ENCODE measurements at places on chromosomes 16 and 17.
A peak's percentile ranks its signal among the peaks of the same experiment; 100 is the strongest.

GRCh38 chr16:83113811-83114210, 487.0 kb downstream of the CDH13 start:
- no peak overlapping the region for H3K27ac ChIP-seq
- H3K4me1 ChIP-seq, result peaks cover 19% of the 10 kb centered on the region
- no peak overlapping the region for H3K4me3 ChIP-seq
- no peaks in the 10 kb centered on the region for H3K27me3 ChIP-seq
- H3K36me3 ChIP-seq, result no peaks in the 10 kb centered on the region

- H3K36me3 ChIP-seq, result peaks cover 42% of the 10 kb centered on the region
- no peak for DNase-seq
- no peak overlapping the region for H3K4me3 ChIP-seq
- no peaks in the 10 kb centered on the region for H3K27me3 ChIP-seq
Measured at GRCh38 chr17:35132099-35132498, 10.0 kb downstream of the NLE1 start.

GRCh38 chr17:41932816-41933389, 2.5 kb downstream of the ODAD4 start:
- H3K27ac ChIP-seq, result no peak overlapping the region
- no peaks in the 10 kb centered on the region for H3K27me3 ChIP-seq
- no peak overlapping the region for H3K4me3 ChIP-seq
- no peaks in the 10 kb centered on the region for H3K36me3 ChIP-seq
- peaks cover 6% of the 10 kb centered on the region for H3K4me1 ChIP-seq
- DNase-seq, result no peak

GRCh38 chr16:23385441-23385840, 67.5 kb downstream of the COG7 start:
- no peak overlapping the region for H3K4me3 ChIP-seq
- H3K36me3 ChIP-seq, result no peaks in the 10 kb centered on the region
- H3K27me3 ChIP-seq, result no peaks in the 10 kb centered on the region

- DNase-seq, result peak; percentile 54
- no peak overlapping the region for H3K4me3 ChIP-seq
Measured at GRCh38 chr17:58096892-58097291, 13.7 kb downstream of the DYNLL2 start.

GRCh38 chr17:48483471-48484131, 47.2 kb downstream of the HOXB1 start:
- peak; percentile 26 for DNase-seq
- no peak overlapping the region for H3K4me3 ChIP-seq
- H3K27me3 ChIP-seq, result peaks cover 5% of the 10 kb centered on the region
- no peaks in the 10 kb centered on the region for H3K36me3 ChIP-seq
- no peaks in the 10 kb centered on the region for H3K4me1 ChIP-seq

GRCh38 chr17:78013683-78014467, 55.4 kb downstream of the TNRC6C start:
- no peaks in the 10 kb centered on the region for H3K27me3 ChIP-seq
- H3K4me3 ChIP-seq, result no peak overlapping the region
- peak; percentile 83 for DNase-seq
- peaks cover 3% of the 10 kb centered on the region for H3K4me1 ChIP-seq
- H3K27ac ChIP-seq, result peak overlapping the region; percentile 17
- peaks cover 10% of the 10 kb centered on the region for H3K36me3 ChIP-seq

- no peak overlapping the region for H3K4me3 ChIP-seq
- H3K4me1 ChIP-seq, result no peaks in the 10 kb centered on the region
- H3K27me3 ChIP-seq, result no peaks in the 10 kb centered on the region
- H3K36me3 ChIP-seq, result no peaks in the 10 kb centered on the region
Measured at GRCh38 chr16:12291989-12292759, 315.6 kb downstream of the SNX29 start.

GRCh38 chr16:72406390-72406789, 234.4 kb upstream of the PMFBP1 start:
- H3K36me3 ChIP-seq, result no peaks in the 10 kb centered on the region
- H3K4me1 ChIP-seq, result peaks cover 13% of the 10 kb centered on the region
- DNase-seq, result no peak
- H3K27ac ChIP-seq, result no peak overlapping the region
- no peak overlapping the region for H3K4me3 ChIP-seq

GRCh38 chr17:39529455-39529854, 68.2 kb downstream of the CDK12 start:
- H3K4me1 ChIP-seq, result no peaks in the 10 kb centered on the region
- DNase-seq, result no peak
- H3K4me3 ChIP-seq, result no peak overlapping the region
- no peak overlapping the region for H3K27ac ChIP-seq

- H3K27ac ChIP-seq, result peak overlapping the region; percentile 30
- H3K27me3 ChIP-seq, result no peaks in the 10 kb centered on the region
- H3K36me3 ChIP-seq, result no peaks in the 10 kb centered on the region
- DNase-seq, result no peak
- no peak overlapping the region for H3K4me3 ChIP-seq
Measured at GRCh38 chr16:20866145-20866772, 33.9 kb downstream of the DCUN1D3 start.

DNA sequence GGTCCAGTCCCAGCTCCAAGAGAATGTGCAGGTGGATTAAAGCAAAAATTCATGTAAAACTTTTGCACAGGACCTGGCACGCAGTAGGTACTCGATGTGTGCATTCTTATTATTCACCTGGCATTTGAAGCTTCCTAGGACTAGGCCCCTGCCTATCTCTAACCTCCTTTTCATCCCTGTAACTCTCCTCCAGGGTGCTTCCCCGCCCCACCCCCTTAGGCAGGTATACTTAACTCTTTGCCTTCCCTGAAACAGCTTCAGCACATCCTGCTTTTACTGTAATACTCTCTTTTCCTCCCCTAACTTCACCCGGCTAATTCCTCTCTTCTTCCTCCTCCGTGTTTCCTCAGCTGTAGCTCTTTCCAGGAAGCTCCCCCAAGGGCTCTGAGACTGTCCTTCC, 54.8 kb downstream of the CDK5R1 start:
- no peaks in the 10 kb centered on the region for H3K27me3 ChIP-seq
- H3K4me1 ChIP-seq, result peaks cover 33% of the 10 kb centered on the region
- peak overlapping the region; percentile 51 for H3K27ac ChIP-seq
- no peak overlapping the region for H3K4me3 ChIP-seq
- DNase-seq, result peak; percentile 57

DNA sequence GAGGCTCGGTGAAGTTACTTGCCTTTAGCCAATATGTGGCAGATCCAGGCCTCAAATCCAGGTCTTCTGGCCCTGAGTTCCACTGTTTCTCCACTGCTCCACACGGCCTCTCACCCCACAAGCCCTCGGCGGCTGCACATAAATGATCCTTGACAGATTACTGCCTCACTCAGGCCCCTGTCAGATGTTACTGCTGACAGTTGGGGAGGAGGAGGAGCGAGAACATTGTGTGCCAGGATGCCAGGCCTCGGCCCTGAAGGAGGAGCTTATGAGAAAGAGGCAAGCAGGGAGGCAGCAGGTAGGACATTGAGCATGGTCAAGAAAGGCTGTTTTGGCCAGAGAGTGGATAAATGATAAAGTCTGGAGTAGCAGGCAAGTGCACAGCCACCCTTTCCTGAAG, 88.6 kb downstream of the RAB11FIP4 start:
- DNase-seq, result no peak
- no peak overlapping the region for H3K4me3 ChIP-seq
- no peaks in the 10 kb centered on the region for H3K36me3 ChIP-seq
- no peak overlapping the region for H3K27ac ChIP-seq
- no peaks in the 10 kb centered on the region for H3K27me3 ChIP-seq

DNA sequence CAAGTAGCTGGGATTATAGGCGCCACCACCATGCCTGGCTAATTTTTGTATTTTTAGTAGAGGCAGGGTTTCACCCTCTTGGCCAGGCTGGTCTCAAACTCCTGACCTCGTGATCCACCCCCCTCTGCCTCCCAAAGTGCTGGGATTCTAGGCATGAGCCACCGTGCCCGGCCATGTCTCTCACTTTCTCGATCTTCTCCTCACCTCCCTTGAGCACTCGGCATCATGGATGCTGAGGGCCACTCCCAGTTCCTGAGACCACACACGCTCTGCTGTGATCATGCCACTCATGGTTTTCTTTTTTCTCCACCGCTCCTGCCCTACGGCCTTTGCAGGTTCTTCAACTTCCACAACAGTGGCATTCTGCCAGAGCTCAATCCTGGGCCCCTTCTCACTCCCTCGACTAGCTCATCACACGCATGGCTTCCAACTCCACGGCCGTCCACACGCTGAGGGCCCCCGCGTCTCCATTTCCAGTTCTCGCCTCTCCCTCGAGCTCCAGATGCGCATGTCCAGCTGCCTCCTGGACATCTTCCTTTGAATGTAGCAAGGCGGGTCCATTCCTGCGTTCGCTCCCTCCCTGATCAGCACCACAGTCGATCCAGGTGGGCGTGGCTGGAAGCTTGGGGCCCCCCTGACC, 5.5 kb upstream of the NCBP3 start:
- peaks cover 3% of the 10 kb centered on the region for H3K4me1 ChIP-seq
- no peak for DNase-seq
- no peaks in the 10 kb centered on the region for H3K36me3 ChIP-seq
- no peaks in the 10 kb centered on the region for H3K27me3 ChIP-seq
- H3K4me3 ChIP-seq, result no peak overlapping the region

GRCh38 chr16:1475552-1476114, 805 bp upstream of the CLCN7 start:
- H3K27me3 ChIP-seq, result no peaks in the 10 kb centered on the region
- peak overlapping the region; percentile 77 for H3K4me3 ChIP-seq
- DNase-seq, result no peak
- H3K36me3 ChIP-seq, result no peaks in the 10 kb centered on the region

GRCh38 chr16:86374603-86375130, 135.7 kb upstream of the FOXF1 start:
- no peak for DNase-seq
- H3K4me3 ChIP-seq, result no peak overlapping the region
- H3K27me3 ChIP-seq, result no peaks in the 10 kb centered on the region
- no peak overlapping the region for H3K27ac ChIP-seq
- no peaks in the 10 kb centered on the region for H3K4me1 ChIP-seq

GRCh38 chr17:2084766-2085647, 30.1 kb downstream of the HIC1 start:
- H3K36me3 ChIP-seq, result no peaks in the 10 kb centered on the region
- no peak overlapping the region for H3K4me3 ChIP-seq
- no peaks in the 10 kb centered on the region for H3K27me3 ChIP-seq
- H3K27ac ChIP-seq, result no peak overlapping the region
- DNase-seq, result no peak

GRCh38 chr17:77107506-77108433, 33.0 kb upstream of the SEC14L1 start:
- no peak overlapping the region for H3K27ac ChIP-seq
- peaks cover 35% of the 10 kb centered on the region for H3K4me1 ChIP-seq
- no peaks in the 10 kb centered on the region for H3K36me3 ChIP-seq
- no peaks in the 10 kb centered on the region for H3K27me3 ChIP-seq

- no peak overlapping the region for H3K27ac ChIP-seq
- no peaks in the 10 kb centered on the region for H3K36me3 ChIP-seq
- H3K4me3 ChIP-seq, result no peak overlapping the region
- peaks cover 5% of the 10 kb centered on the region for H3K4me1 ChIP-seq
Measured at GRCh38 chr17:77838748-77839697, 119.5 kb upstream of the TNRC6C start.
